Cortex of kidney (tissue), 1 donor: ENCODE measurements at places on chromosomes 7 and 10.

GRCh38 chr7:131076032-131076431 lies 251.6 kb upstream of the MKLN1 start:
- no peak for DNase-seq

DNA sequence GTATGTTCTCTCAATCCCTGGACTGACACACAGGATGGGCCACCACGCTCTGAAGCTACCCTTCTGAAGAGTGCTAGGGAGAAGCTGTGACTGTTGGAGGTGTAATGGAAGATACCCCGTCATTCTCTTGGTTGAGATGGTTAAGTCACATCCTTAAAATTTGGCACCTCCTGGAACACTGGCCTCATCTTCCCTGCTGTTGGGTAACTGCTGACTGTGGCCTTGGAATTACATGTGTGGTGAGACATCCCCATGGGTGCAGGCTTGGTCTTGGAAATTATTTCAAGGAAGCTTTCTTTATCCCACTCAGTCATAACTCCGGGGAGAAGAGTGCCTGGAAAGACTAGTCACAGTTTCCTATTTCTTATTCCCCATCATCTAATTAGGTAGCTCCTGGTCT lies 62.0 kb downstream of the LRMDA start:
- DNase-seq = no peak

GRCh38 chr10:4707221-4707620 lies 118.8 kb upstream of the AKR1E2 start:
- no peak for DNase-seq

GRCh38 chr7:119037941-119038340 lies 813.4 kb downstream of the ANKRD7 start:
- no peak for DNase-seq

DNA sequence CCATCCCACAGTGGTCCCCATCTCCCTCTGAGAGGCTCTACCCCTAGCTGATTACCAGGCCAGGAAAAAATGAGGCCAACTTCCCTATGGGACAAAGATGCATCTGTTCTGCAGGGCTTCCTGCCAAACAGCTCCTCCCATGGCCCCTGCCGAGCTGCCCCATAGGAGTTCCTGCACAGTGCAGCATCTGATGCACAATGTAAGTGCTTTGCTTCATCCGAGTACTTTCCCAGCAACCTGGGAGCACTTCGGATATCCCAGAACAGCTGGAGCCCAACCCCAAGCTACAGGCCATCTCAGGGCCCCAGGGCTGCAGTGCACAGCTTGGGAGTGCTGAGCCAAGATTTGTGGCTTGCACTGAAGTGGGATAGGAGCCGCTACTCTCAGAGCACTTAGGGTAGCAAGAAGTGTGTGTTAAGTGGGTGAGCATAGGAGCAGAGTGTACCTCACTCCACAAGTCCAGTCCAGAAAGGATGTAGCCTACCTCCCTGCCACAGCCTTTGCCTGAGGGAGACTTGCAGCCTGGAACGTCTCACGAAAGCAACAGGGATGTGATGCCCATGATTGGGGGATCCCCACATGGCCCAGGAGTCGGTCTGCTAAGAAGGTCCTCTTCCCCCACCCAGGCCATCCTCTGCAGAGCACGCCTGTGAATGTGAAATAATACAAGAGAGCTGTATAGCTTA lies 209.6 kb upstream of the VWC2 start:
- no peak for DNase-seq

DNA sequence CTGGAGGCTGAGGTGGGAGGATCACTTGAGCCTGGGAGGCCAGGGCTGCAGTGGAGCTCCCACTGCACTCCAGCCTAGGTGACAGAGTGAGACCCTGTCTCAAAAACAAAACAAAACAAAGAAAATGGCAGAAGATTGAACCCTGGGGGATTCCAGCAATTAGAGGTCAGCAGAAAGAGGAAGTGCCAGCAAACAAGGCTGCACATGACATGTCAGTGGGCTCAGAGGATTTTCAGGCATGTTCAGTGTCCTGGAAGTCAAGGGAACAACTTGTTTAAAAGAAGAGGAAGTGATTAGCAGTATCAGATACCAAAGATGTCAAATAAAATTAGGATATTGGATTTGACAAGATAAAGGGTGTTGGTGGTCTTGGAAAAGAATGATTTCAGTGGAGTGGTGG lies 32.3 kb downstream of the RAB18 start:
- no peak for DNase-seq

DNA sequence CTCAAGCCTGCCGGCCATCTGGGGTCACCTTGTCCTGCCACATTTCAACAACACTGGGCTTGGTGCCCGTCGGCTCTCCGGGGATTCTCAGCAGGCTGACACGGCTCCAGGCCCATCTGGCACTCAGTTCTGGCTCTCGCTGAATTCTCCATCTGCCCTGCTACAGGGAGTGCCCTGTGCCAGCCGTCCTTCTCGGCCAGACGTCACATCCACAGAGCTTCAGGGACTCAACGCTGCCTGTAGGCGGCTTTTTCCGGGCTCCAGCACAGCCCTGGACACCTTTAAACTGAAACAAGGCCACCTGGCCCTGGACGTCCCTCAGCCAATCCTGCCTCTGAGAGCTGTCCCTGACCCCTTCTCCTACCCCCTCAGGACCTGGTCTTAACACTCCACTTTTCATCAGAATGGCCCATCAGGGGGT lies 43.0 kb downstream of the TMEM130 start:
- DNase-seq = no peak

DNA sequence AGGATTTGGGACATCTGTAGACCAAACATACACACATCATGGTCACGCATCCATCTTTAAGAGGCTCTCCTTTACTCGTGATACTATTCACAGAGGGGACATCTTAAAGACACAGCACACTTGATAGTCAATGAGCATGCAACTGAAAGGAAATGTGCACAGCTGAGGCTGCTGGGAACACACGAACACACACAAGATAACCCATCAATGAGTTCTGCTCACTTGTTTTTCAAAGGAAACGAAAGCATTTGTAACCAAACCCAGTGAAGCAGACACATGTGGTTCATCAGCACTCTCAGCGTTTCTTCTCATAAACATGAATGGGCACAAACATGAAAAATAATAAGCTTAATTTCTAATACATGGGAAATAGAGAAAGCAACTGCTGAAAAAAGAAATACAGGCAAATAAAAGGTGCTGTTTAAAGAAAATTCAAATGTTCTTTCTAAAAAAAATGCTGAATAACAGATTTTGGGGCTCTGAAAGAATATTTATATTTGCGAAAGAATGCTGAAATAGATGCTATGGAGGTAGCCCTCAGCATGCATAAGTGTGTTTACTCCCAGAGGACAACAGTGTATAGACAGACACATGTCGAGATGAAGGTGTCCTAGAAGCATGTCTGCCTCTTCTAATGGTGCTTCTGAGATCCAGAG lies 59.7 kb upstream of the LAMB4 start:
- no peak for DNase-seq

DNA sequence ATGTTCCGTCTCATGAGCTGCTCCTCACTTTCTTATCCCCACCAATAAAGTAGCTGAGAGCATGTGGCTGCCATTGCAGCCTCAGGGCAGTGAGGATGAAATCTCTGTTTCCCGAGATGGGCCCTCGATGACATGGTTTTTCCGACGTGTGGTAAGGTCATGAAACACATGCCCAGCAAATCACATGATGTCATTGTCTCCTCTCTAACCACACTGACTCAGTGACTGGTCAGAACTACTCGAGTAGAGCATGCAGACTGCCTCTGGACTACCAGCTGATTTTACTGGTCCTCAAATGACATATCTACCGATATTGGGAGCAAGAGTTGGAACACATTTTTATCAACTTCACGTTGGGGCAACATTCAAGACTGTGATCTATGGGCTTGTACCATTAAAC lies 786.1 kb downstream of the CNTNAP2 start:
- no peak for DNase-seq

DNA sequence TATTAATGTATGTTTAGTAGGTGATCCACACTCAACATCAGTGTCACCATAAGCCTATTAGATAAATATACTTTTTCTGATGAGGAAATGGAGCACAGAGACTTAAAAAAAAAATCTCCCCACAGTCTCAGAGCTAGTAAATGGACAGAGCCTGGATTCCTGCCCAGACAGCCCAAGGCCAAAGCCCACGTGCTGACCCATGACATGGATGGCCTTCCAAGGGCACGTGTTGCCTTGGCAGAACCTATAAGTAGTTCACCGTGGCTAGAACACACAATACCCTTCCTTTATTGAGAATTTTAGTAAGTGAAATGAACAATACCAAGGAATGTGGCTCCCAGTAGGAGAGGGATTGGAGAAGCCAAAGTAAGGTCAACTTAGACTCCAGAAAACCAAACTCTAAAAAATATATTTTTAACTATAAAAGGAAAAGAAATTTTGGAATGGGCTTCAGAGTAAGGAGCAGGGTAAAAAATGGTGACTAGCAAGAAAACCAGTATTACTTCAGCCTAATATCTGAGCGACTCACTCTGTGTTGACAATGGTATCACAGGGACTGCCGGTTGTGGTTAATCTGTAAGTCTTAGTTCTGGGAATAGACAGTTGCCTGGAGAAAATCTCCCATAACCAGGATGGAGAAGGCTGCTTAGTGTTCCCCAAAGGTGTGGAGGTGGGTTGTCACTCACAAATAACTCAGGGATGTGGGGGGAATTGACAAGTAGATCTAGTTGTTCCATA lies 223.0 kb downstream of the SORCS1 start:
- no peak for DNase-seq

DNA sequence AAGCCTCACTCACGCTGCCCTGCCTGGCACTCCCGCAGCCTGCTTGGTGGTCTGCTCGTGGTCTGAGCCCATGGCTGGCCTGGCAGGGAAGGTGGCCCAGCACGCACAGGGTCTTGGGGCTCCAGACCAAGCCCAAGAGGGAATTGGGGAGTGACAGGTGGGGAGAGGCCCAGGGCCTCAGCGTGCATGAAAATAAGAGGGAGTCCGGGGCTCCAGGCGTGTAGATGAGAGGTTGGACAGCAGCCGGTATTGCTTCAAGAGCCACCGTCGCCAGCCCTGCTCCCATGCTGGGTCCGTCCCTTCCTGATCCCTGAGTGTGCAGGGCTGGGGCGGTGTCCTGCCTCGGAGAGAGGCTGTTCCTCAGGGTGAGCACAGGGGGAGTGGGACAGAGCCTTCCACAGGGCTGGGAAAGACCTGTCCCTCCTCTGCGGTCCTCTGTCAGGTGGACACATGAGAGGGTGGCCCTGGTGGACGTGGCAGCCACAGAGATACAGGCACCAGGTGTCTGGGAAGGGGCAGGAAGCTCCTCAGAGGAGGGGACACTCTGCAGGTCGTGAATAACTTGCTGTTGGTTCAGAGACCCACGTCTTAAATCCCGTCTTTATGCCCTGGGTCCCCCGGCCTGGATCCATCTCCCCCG lies 113.1 kb downstream of the INPP5A start:
- DNase-seq = no peak

GRCh38 chr7:35446091-35446490 lies 192.2 kb upstream of the TBX20 start:
- DNase-seq = no peak

DNA sequence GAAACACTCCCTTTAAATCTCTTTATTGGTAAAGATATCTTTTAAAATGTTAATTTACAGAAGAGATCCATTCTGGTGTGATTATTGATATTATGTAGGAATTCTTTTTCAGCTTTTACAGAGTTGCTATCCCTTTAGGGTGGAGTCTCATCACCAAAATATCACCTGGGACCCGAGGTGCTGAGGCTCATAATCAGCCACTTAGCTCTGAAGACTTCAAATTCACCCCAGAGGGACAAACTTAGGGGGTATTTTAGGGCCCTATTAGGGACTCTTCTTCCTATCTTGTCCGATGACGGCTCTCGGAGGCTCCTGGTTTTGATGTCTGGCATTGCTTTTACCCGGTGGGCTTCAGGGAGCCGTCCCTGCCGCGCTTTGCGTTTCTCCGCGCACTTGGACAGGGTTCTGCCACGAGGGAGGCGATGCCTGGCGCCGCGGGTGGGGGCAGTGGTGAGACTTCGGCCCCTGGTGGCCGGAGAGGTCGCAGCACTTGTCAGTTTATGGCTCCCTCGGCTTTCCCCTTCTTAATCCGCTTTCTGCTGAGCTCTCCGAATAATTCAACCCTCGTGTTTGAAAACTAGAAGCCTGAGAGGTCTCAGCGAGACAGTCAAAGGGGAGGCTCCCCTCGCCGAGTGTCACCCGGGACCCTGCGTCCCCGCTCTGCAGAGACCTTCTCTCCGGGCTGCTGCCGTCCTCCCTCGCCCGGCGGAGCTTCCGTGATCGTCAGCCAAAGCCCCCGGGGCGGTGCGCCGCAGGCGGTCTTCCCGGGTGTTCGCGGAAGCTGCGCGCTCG lies 27.8 kb downstream of the RBM20 start:
- DNase-seq = no peak

GRCh38 chr7:128032605-128033235 lies 1.5 kb upstream of the LRRC4 start:
- DNase-seq = no peak
